AG09319 (cell line): ENCODE measurements at places on chromosomes 2 and 18.

GRCh38 chr2:71743995-71744675, 290.8 kb downstream of the DYSF start:
- DNase-seq = no peak

DNA sequence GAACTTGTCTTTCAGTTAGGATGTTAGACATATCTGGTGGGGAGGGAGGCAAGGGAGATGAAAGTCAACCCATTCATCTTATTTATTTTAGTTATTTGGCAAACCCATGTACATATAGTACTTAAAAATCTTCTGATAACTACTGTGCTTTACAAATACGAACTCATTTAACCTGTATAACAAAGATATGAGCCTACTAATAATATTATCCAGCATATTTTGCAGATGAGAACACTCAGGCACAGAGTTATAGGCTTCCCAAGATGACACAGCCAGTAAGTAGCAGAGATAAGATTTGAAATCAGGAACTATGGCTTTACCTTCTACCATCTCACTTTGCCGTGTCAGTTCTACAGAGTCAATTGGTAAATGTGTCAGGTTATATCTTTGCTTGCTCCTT, 262.6 kb upstream of the DOK6 start:
- DNase-seq = no peak

- no peak for DNase-seq
Observed at GRCh38 chr18:22827741-22828140, 105.4 kb upstream of the RBBP8 start.

DNA sequence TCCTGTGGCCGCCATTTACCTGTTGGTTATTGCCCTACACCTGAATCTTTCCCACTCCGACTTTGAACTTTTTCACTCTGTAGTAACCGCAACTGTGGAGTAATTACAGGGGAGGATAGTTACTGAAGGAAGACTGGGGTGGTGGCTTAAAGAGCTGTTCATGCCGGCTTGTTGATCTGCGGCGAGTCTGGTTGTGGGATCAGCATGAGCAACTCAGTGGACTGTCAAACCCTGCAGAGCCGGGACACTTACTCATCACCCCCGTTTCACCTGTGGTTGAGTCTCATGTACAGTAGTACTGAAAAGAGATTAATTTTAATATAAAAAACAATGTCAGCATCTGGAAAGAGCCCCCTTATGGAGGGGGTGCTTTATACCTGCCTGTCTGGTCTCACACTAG, 2.1 kb downstream of the ASB1 start:
- DNase-seq = no peak

GRCh38 chr2:21103274-21103891, 20.4 kb upstream of the TDRD15 start:
- DNase-seq = no peak
